ENCODE measurements at places on chromosomes 13 and 19. TPM values are rescaled to one million over a fixed set of nuclear protein-coding genes. Genes with fewer than 3 reads are reported as not detected.

DNA sequence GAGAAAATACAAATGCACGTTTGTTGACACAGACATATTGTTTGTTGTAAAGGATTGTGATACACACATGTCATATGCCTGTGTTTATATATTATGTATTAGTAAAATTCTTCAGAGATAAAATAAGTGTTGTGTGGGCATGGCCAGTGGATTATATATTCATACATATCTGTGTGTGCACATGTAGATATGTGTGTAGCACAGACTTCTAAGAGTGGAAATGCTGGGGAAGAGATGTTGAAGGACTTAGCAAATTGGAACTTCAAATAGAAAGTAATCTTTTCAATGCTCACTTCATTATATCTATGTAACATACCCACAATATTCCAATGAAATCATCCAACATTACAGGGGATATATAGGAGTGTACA lies 413.2 kb downstream of the LMO7 start:
- no peak for DNase-seq

DNA sequence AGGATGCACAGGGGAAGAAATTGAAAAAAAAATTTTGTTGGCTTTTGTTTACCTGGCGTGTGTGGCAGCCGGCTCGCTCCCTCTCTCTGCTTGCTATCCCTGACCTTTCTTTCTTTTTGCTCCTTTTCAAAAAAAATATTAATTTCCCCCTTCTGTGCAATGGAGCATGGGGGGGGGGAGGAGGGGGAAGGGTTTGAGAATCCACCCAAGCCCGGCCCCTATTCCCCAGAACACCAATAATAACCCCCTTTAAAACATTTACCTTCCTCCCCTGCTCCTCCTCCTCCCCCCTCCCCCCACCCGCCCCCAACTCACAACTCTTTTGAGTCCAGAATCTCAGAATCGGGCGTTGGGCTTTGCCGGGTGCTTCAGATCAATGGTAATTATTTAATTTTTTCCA lies 28.4 kb downstream of the NFIX start:
- peak; percentile 70 for DNase-seq

Gene FGF22
- not detected for total RNA-seq

GRCh38 chr19:6424195-6424938 lies at the start of gene KHSRP:
KHSRP (minus strand) TSS chr19:6424811; CDS start chr19:6424701, 110 bp downstream.
- DNase-seq = no peak

DNA sequence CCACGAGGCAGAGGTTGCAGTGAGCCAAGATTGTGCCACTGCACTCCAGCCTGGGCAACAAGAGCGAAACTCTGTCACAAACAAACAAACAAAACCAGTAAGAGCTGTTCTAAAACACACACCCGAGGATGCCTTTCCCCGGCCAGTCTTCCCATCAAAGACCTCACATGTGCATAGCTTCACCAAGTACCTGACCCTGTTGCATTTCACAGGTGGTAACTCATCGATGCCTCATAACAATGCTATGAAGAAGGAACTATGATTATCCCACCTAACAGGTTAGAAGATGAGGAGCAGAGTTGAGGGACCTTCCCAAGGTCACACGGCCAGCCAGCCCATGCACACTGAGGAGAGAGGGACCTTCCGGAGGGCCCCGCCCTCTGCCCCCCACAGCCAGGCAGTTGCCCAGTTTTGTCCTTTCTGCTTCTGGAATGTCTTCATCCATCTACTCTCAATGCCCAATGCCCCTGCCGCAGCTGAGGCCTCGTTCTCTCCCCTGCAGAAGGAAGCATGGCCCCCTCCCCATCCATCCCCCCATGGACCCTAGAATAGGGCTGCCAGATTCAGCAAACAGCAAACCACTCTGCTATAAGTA lies 16.8 kb upstream of the LENG8 start:
- DNase-seq = no peak

All from fibroblast of the aortic adventitia (primary cell).